CD4-positive, alpha-beta T cell (primary cell): ENCODE measurements at places on chromosomes 7 and 10.

DNA sequence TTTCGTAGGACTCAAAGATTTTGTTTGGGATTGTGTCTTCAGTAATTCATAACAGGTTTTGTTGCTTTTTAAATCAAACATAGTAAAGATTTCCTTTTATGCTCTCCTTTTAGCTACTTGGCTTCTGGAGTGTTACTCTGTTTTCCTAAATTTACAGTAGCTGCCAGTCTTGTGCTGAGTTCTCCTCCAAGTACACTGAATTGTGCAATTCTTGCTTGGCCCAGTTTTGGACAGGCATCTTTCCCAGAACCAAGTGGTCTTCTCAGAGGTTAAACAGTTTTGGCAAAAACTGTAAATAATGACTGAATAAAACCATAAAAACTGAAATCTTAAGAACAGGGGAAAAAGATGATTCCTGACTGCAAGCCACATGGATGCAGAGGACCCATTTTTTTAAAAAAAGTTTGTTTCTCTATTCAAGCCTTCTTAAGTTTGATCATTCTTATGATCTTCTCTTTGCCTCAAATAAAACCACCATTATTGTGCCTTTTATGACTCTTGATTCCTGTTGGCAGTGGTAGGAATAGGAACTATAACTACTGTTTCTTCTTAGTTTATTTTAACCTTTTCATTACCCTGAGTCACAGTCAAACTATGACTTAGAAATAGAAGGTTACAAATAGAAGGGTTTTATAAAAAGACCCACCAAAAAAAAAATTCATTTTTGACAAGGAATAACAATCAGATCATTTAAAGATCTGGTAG is 88.0 kb downstream of the MDFIC start:
- H3K36me3 ChIP-seq, result no peaks in the 10 kb centered on the region
- H3K4me1 ChIP-seq, result peaks cover 40% of the 10 kb centered on the region
- H3K4me3 ChIP-seq, result peak overlapping the region; percentile 33
- no peak for DNase-seq
- no peaks in the 10 kb centered on the region for H3K27me3 ChIP-seq
- H3K27ac ChIP-seq, result peak overlapping the region; percentile 59

DNA sequence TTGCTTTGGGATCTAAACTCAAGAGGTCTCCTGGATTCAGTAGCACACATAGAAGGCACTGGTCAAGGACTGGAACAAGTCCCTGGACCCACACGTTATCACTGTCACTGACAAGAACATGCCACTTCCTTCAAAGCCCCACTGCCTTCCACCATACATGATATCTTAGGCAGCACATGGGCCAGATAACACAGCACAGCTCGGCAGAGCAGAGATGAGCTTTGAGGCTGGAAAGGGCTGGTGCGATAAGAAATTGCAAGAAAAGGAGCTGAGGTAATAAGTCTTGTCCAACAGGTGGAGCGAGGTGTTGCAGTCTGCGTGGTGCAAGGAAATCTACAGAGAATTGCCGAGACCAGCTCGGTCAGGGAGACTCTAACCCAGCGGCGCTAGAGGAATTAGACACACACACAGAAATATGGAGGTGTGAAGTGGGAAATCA is 139.8 kb upstream of the CDK13 start:
- no peak overlapping the region for H3K4me3 ChIP-seq
- H3K27ac ChIP-seq, result no peak overlapping the region
- no peak for DNase-seq
- H3K4me1 ChIP-seq, result no peaks in the 10 kb centered on the region
- no peaks in the 10 kb centered on the region for H3K36me3 ChIP-seq

DNA sequence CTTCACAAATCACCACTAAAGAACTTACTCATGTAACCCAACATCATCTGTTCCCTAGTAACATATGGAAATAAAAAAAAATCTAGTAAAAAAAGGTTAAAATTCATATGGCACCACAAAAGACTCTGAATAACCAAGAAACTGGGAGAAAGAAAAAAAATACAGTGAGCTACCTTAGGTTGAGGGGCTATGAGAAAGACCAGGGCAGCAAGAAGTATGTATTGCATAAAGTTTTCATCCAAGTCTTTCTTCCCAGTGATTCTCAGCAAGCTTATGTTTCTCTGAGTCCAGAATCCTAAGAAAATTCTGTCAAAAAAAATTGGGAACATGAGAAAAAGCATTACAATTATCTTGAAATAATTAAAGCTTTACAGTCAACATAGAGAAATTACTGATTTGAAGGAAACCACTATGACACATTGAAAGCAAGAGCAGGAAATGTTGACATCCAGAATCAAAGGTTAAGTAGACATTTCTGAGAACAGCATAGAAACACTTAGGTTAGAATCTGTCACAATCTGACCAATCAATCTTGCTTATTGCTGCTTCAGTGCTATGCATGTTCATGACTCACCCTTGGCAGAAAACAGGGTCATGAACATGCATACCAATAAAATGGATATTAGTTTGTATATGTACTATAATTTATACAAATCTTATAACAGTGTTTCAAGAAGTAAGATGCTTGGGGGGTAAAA is 494.0 kb upstream of the POT1 start:
- no peak for DNase-seq
- no peaks in the 10 kb centered on the region for H3K36me3 ChIP-seq
- no peak overlapping the region for H3K27ac ChIP-seq
- no peak overlapping the region for H3K4me3 ChIP-seq
- no peaks in the 10 kb centered on the region for H3K27me3 ChIP-seq
- H3K4me1 ChIP-seq, result no peaks in the 10 kb centered on the region

DNA sequence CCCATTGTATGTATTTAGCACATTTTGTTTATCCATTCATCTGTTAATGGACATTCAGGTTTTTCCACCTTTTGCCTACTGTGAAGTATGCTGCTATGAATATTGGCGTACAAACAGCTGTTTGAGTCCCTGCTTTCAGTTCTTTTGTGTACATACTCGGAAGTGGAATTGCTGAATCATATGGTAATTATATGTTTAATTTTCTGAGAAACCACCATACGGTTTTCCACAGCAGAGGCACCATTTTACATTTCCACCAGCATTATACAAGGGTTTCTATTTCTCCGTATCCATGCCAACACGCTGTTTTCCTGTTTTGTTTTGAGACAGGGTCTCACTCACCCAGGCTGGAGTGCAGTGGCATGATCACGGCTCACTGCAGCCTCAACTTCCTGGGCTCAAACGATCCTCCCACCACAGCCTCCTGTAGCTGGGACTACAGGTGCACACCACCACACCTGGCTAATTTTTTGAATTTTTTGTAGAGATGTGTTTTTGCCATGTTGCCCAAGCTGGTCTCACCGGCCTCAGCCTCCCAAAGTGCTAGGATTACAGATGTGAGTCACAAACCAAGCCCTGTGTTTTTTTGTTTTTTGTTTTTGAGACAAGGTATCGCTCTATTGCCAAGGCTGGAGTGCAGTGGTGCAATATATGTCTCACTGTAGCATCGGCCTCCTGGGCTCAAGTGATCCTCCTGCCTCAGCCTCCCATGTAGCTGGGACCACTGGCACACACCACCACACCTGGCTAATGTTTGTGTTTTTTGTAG is 22.1 kb upstream of the FBXW4 start:
- no peak overlapping the region for H3K27ac ChIP-seq
- H3K36me3 ChIP-seq, result no peaks in the 10 kb centered on the region
- no peak for DNase-seq
- no peak overlapping the region for H3K4me3 ChIP-seq

DNA sequence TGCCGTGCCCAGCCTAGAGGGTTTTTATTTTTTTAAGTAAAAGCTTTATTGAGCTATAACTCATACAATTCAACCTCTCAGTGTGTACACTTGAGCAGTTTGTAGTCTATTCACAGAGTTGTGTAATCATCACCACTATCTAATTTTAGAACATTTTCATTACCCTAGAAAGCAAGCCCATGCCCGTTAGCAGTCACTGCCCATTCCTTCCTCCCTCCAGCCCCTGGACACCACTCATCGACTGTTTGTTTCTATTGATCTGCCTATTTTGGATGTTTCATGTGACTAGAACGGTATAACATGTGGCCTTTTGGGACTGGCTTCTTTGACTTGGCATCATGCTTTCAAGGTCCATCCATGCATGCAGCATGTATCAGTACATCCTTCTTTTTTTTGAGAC is 25.7 kb upstream of the SEC61A2 start:
- H3K36me3 ChIP-seq, result peaks cover 38% of the 10 kb centered on the region
- no peak overlapping the region for H3K4me3 ChIP-seq
- no peaks in the 10 kb centered on the region for H3K27me3 ChIP-seq
